ENCODE measurements at places on chromosomes 4 and X. TPM values are rescaled to one million over a fixed set of nuclear protein-coding genes. Genes with fewer than 3 reads are reported as not detected.

NPNT gene
- under 0.01 TPM for total RNA-seq

RHOXF2 gene
- total RNA-seq: not detected

NWD2 gene
- not detected for total RNA-seq

FAT4 gene
- total RNA-seq: 42.5 TPM

RASGEF1B gene
- 0.09 TPM for total RNA-seq

TNIP3 gene
- 0.94 TPM for total RNA-seq

IRS4 gene
- total RNA-seq: not detected

TENM3 gene
- total RNA-seq: 22.7 TPM

DMRTC1 gene
- total RNA-seq: not detected

MAGEC2 gene
- total RNA-seq: not detected

CCSER1 gene
- 4.4 TPM for total RNA-seq

All from endothelial cell of coronary artery (primary cell).